ENCODE measurements at places on chromosomes 7 and 10. TPM values are rescaled to one million over a fixed set of nuclear protein-coding genes. Genes with fewer than 3 reads are reported as not detected.

TSPAN14 gene
- polyA plus RNA-seq = 29.5 TPM

PIK3CG gene
- 0.79 TPM for polyA plus RNA-seq

TBX20 gene
- not detected for polyA plus RNA-seq

FBXL13 gene
- 0.38 TPM for polyA plus RNA-seq

HTRA1 gene
- polyA plus RNA-seq = 76.1 TPM

PDGFA gene
- 9.9 TPM for polyA plus RNA-seq

RTKN2 gene
- not detected for polyA plus RNA-seq

SPDYE1 gene
- not detected for polyA plus RNA-seq

HOXA7 gene
- 10.8 TPM for polyA plus RNA-seq

IKZF1 gene
- polyA plus RNA-seq = 3.4 TPM

FOXK1 gene
- 9.1 TPM for polyA plus RNA-seq

CLDN4 gene
- polyA plus RNA-seq = 0.34 TPM

ZNF138 gene
- 2.7 TPM for polyA plus RNA-seq

HIBADH gene
- 15.0 TPM for polyA plus RNA-seq

PCDH15 gene
- polyA plus RNA-seq = 0.01 TPM

FAM13C gene
- 1.5 TPM for polyA plus RNA-seq

ZMIZ1 gene
- 17.4 TPM for polyA plus RNA-seq

NUTM2B gene
- 0.67 TPM for polyA plus RNA-seq

ORC5 gene
- 5.2 TPM for polyA plus RNA-seq

ANKRD30A gene
- 0.27 TPM for polyA plus RNA-seq

H2BK1 gene
- not detected for polyA plus RNA-seq

BTBD16 gene
- 0.07 TPM for polyA plus RNA-seq

Measured in adipose tissue (tissue), 3 donors.